ENCODE measurements at places on chromosomes 3 and 15.

DNA sequence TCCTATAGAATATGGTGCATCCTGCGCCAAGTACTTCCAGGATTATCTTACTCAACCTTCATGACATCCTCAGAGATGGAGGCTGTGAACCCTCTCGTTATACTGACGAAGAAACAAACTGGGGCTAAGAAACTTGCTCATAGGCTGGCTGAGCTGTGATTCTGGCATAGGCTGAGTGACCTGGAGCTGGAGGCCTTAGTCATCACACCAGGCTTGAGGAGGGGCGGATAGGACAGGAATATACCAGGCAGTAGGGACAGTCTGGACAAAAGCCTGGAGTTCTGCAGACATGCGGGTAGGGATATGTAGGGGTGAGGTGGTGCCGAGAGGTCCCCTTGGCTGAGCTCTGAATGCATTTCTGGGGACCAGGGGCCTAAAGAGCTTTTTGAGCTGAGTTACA, 18.1 kb downstream of the HEMK1 start:
- no peak for DNase-seq

DNA sequence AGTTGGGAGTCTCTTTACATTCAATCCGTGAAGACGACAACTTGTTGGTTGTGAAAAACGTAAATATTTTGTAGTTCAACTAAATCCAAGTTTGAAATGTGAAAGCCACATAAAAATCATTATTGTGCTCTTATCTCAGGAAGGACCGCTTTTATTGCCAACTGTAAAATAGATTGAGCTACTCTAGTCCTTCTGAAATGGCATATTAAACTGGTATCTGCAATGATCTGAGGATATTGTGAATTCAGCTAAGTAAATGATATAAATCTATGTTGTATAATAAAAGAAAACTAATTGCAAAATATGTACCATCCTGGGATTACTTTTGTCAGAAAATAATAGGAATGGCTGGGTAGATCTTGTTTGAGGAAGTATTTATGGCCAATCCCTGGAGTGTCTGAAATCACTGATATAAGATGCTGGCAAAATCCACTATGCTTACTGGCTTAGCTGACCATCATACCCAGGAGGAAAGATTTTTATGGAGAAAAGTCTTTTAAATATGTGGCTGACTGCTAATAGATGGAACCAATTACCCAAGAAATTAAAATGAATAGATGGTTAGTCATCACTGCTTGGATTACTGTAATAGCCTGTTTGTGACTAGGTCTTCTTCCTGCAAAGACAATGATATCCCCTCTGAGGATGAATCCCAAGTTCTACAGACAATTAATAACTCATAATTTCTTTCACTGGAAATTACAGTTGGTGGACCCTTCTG, 191.8 kb downstream of the SEMA6D start:
- no peak for DNase-seq

GRCh38 chr3:73437828-73438227, 186.9 kb downstream of the PDZRN3 start:
- DNase-seq: no peak

GRCh38 chr15:78637776-78638435, 3.1 kb downstream of the CHRNB4 start:
- no peak for DNase-seq

DNA sequence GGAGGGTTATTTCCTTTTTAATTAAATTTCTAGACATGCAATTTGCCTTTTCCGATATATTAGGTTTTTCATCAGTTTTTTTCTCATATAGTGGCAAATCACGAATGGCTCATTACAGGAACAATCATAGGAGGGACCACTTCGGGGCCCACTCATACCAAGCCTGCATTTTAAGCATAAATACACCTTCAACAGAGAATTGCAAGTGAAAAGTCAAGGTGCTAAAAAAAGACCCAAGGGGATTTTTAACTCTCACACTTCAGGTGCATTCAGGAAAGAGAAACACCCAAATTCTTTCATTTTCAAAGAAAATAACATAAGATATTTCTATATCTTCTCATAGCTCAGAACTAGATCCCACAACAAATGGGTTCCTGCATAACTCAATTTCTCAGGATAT, 979.6 kb upstream of the NR2F2 start:
- DNase-seq: no peak

DNA sequence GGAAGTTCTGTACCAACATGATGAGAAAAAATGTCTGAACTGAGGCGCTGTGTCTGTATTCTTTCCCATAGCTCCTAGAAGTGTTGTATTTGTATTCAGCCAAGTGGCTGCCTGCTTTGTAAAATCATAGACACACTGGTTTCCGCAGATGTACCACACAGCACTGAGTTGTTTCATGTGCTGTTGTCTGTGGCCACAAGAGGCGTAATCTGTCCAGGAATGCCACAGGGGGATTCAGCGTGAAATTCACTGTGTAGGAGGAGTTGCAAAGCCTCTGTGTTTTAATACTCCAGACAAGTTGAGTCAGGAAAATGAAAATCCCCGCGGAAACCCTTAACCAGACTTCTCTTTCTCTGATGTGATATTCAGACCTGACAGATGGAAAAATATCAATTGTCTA, 462.2 kb downstream of the NSUN3 start:
- no peak for DNase-seq

GRCh38 chr3:41158947-41159346, 40.4 kb upstream of the CTNNB1 start:
- no peak for DNase-seq

- no peak for DNase-seq
Measured at GRCh38 chr3:138457863-138458735, 23.7 kb downstream of the ESYT3 start.

- DNase-seq: peak; percentile 14
Measured at GRCh38 chr15:28106294-28107110, 7.4 kb upstream of the OCA2 start.

GRCh38 chr3:8112587-8112986, 389.0 kb upstream of the LMCD1 start:
- no peak for DNase-seq

GRCh38 chr3:128698211-128699047, 27.6 kb upstream of the RAB7A start:
- DNase-seq: peak; percentile 52

- no peak for DNase-seq
Measured at GRCh38 chr3:58999134-58999773, 50.6 kb downstream of the CFAP20DC start.

DNA sequence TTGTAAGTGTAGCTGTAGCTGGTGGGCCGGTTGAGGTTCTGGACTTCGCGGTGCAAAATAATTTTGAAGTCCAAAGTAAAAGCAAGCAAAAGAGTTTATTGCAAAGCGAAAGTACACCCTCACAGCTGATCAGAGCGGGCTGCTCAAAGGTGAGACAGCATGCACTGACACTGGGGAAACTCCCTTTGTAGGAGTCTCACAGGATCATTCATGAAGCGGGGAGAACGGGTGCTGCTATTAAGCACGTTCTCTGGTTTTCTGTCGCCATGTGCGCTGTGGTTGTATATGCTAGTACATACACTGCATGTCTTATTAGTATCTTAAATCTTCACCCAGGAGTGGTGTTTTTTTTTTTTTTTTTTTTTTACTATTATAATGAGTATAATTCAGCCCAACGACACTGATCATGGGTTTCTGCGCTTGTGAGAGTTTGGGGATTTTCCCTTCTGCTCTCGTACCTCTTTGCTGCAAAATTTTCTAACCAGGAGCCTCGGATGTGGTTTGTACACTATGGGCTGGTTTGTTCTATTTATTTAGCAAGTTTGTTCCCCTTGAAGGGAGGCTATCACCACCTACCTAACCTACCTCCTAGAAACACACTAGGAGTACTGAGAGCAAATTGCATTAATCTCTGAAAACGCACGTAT, 1.4 kb upstream of the AP4E1 start:
- no peak for DNase-seq
